ENCODE measurements at places on chromosomes 1 and 21.

- no peak for DNase-seq
Observed at GRCh38 chr1:181023265-181024057, 791 bp upstream of the STX6 start.

GRCh38 chr21:45935628-45936027, 45.9 kb upstream of the COL6A1 start:
- DNase-seq, result no peak

- no peak for DNase-seq
Observed at GRCh38 chr1:247482747-247483146, 24.8 kb upstream of the OR2B11 start.

GRCh38 chr1:43963890-43964289, 5.9 kb upstream of the DPH2 start:
- DNase-seq, result no peak

GRCh38 chr1:79355090-79355489, 348.6 kb upstream of the ADGRL4 start:
- no peak for DNase-seq

- no peak for DNase-seq
Observed at GRCh38 chr1:234925440-234926263, 203.0 kb downstream of the TOMM20 start.

DNA sequence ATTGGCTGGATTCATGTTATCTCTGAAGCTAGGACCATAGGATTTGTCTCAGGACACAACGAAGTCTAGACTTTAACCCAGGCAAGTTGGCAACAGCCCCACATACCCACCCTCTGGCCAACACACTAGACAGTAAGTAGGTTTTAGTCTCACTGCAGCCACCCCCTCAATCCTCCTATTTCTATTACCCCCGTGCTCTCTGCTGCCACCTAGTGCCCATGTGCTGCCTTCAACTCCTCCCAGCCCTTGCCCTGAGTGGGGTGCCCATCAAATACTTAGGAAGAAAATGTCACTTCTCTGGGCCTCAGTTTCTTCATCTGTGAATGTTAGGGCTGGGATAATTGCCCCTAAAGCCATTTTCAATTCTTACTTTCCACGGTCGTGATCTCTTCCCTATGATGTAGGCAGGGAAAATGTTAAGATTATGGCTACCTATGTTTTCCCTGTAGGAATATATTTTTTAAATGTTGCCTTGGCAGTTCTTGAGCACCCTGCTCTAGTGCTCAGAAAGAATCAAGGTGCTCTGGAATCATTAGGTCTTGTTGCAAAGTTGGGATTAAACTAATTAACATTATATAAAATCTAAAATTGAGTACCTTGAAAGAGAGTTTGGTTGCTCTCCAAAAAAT, 213.0 kb downstream of the LMX1A start:
- no peak for DNase-seq

GRCh38 chr1:78370779-78371482, 119.8 kb upstream of the PTGFR start:
- no peak for DNase-seq

DNA sequence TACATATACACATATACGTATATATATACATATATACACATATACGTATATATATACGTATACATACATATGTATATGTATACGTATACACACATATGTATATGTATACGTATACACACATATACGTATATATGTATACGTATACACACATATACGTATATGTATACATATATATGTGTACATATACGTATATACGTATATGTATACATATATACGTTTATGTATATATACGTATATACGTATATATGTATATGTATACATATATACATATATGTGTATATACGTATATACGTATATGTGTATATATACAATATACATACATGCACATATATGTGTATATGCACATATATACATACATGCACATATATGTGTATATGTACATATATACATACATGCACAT, 396.2 kb upstream of the DUSP10 start:
- DNase-seq, result no peak

DNA sequence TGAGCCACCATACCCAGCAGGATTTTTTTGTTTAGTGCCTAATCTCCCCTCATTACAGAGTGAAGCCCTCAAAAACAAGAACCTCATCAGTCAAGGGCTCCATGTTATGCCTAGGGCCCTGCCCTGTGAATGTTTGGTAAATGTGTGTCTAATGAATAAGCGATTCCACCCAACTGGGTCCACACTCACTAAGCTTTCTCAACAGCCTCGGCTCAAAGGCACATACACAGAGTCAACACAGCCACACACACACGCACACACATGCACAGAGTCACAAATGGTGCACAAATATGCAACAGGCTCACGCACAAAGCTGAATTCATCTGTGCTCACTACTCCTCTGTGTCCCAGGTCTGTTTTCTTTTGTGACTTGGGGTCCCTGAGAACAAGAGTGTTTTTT, 11.7 kb upstream of the SYNC start:
- no peak for DNase-seq
